ENCODE measurements at places on chromosomes 3 and 15.
A peak's percentile ranks its signal among the peaks of the same experiment; 100 is the strongest.

DNA sequence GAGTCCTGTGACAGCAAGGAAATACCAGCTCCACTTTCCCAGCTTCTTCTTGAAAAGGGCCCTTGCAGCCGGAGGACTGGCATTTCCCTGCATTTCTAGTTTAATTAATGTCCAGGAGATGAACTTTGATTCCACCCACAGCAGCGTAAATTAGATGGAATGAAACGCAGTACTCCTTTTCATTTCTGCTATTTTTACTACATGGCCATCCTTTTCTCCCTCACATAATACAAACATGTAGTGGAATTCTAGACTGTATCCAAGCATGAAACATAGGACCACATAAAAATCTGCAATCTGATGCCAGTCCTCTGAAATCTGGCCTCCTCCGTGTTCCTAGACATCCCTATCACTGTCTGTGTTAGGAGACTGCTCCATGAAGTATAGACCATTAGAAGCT is 403.2 kb downstream of the NR2F2 start:
- DNase-seq, result no peak

DNA sequence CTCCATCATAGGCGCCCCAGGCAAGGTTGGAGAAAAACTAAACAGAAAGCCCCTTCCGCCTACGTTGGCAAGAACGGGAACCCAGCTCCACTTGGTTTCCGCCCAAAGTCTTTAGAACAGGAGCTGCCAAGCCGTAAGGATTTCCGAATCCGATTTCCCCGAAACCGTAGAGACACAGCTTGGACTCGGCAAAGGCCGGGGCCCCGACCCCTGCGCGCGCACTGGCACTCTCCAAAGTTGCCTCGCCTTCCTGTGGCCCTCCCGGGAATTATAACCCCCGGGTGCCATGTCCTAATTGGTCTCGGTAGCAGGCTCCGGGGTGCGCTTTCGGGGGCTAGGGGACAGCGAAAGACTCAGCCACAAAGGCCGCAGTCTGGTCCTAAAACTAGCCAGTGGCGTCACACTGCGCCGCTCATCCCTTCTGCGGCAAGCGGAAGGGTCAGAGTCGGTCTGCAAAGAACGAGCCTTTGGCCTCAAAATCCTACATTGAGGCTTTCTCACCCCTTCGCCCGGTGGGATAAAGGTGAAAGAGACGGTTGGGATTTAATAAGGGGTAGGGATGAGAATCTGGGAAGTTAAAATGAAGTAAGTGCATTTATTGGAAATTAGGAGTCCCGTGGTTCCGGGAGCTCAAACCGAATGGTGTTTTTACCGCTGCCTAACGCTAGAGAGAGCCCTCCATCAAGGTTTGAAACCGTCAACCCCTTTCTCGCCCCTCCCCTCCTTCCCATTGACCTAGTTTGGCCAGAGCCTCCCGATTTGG is 6.8 kb downstream of the BCL6 start:
- DNase-seq, result peak; percentile 82

- peak; percentile 83 for DNase-seq
Observed at GRCh38 chr15:90872486-90873184, 4.2 kb downstream of the FURIN start.

- no peak for DNase-seq
Observed at GRCh38 chr3:107794664-107795443, 272.1 kb downstream of the BBX start.

DNA sequence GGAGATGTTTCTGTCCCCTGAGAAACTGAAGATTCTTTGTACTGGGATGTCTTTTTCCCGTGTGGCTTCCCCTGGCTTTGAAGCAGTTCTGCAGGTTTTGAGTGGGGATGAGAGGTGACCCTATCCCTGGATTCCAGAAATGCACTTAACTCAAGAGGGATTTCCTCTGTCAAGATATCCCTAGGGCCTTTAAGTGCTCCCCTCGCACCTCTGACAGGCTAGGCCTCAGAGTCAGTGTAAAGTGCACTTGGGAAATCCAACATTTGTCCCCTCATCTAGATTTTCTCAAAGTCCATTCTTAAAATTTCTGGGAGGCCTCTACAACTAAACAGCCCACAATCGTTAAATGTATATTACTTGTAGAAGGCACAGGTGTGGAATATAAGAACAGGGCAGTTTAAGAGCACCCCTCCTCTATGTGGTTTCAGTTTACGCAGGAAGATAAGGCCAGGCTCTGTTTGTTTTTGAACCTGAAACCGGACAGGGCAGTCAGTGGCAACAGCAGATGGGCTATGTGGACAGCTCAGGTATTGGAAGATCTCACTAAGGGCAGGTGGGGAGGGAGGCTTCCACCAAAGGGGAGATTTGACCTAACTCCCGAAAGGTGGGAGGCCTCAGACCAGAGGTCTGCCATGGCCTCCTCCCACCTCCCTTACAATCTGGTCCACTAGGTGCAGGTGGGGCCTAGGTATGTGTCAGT is 4.8 kb downstream of the C3orf52 start:
- no peak for DNase-seq

GRCh38 chr3:45690336-45691035 is 1.3 kb downstream of the SACM1L start:
- DNase-seq, result peak; percentile 48

- DNase-seq, result no peak
Observed at GRCh38 chr3:172648747-172649146, 62.1 kb downstream of the NCEH1 start.

GRCh38 chr3:131616719-131617118 is 113.9 kb upstream of the MRPL3 start:
- no peak for DNase-seq

- DNase-seq, result peak; percentile 31
Observed at GRCh38 chr3:122305818-122306621, 19.0 kb upstream of the CSTA start.

DNA sequence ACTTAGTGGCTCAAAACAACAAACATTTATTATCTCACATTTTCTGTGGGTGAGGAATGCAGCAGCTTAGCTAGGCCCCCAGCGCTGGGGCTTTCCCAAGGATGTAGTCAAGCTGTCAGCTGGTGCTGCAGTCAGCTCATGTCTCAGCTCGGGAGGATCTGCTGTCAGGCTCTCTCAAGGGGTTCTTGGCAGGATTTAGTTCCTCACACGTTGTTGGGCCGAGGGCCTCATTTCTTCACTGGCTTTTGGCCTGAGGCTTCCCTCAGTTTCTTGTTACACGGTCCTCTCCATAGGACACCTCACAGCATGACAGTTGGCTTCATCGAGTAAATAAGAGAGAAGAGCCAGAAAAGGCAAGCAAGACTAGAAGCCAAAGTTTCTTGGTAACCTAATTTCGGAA is 13.7 kb upstream of the U2SURP start:
- peak; percentile 11 for DNase-seq

DNA sequence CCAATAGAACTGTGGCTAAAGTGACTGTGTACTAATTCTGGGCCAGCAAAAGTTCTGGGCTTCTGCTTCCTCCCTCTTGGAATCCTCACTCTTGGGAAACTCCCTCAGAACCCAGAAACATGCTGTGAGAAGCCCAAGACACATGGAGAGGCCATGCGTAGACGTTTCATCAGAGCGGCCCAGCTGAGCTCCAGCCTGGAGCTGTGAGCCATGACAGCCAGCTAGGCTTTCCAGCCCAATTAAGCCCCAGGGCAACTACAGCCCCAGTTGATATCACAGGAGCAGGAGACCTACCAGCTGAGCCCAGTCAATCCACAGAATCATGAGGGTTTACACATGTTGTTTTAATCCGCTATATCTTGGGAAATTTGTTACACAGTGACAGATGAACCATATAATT is 43.6 kb upstream of the CNOT10 start:
- no peak for DNase-seq

DNA sequence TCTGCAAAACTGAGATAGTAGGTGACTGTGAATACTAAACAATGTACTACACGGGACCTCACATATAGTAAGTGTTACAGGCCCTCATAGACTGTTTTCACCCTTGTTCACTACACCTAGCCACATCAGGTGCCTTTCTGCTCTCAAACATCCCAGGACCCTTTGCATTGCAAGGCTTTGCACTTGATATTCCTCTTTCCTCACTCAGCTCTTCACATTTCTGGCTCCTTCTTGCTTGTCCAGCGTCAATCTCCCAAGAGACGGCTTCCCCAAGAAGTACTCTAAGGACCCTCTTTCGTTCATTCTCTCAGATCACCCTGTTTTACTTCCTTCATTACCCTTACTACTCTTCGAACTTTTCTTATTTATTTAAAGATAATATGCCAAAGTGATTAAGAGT is 10.0 kb downstream of the DENND4A start:
- DNase-seq, result no peak

GRCh38 chr15:39618063-39618823 is 37.4 kb downstream of the THBS1 start:
- DNase-seq, result no peak

DNA sequence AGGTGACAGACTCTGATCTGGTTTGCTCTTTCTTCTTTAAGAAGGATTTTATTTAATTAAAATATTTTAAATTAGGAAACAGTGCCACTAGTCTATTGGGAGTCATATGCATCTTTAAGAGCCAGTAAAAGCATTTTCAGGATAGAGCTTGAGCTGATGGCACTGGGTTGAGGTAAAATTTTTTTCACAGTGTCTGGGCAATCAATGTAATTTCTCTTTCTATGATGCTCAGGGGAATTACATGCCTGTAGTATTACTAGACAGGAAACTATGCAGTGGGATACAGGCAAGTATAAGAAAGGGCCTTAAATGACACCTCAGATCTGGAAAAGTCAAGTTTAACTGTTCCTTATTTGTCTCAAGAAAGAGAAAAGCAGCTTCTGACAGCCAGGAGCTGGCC is 76.4 kb downstream of the GAP43 start:
- no peak for DNase-seq

DNA sequence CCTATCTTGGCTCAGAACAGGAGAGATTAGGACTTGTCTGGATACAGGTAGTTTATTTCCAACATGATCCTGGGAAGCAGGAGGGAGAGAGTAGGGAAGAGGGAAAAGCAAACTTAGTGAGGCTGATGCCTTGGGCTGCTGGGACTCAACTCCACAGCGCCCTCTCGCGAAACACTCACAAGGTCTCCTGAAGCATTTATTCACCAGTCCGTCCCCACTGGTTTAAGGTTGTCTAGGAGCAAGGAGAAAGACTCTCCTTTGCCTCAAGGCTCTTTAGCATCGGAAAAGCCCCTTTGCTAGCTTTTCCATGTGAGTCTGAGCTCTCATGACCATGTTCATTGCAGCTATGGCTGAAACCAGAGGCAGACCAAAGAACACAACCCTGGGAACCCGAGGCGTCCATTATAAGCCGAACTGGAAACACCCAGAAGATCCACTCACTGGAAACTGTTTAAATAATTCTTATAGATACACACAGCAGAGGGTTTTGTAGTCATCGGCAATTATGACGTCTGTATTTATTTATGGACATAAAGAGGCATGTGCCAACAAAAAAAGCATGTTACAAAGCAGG is 244.5 kb downstream of the CD47 start:
- DNase-seq, result peak; percentile 67

Data from activated CD8-positive, alpha-beta T cell treated with anti-CD3 and anti-CD28 coated beads for 36 hours (primary cell).